Activated gamma-delta T cell treated with Interleukin-2 at 50 U/mL for 16 hours (primary cell): ENCODE measurements at places on chromosomes 2 and 18.

DNA sequence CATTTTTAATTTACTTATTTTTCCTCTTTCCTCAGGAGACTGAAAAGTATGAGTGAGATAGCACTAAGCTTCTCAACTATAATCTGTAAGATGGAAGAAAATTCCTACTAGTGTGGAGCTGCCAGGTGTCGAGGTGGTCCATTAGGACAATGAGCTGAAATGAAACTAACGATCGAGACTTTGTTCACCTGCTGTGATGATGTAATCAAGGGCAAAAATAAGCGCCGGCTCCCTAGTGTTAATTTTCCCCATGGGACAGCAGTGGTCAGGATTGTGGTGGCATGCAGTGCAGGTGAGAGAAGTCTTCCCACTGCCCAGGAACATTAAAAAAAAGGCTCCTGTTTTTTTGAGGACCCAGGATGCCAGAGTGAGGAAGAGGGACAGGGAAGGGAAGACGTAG lies 859.1 kb upstream of the GCFC2 start:
- DNase-seq: no peak

- DNase-seq: no peak
Observed at GRCh38 chr2:176385838-176386237, 116.6 kb downstream of the MTX2 start.

DNA sequence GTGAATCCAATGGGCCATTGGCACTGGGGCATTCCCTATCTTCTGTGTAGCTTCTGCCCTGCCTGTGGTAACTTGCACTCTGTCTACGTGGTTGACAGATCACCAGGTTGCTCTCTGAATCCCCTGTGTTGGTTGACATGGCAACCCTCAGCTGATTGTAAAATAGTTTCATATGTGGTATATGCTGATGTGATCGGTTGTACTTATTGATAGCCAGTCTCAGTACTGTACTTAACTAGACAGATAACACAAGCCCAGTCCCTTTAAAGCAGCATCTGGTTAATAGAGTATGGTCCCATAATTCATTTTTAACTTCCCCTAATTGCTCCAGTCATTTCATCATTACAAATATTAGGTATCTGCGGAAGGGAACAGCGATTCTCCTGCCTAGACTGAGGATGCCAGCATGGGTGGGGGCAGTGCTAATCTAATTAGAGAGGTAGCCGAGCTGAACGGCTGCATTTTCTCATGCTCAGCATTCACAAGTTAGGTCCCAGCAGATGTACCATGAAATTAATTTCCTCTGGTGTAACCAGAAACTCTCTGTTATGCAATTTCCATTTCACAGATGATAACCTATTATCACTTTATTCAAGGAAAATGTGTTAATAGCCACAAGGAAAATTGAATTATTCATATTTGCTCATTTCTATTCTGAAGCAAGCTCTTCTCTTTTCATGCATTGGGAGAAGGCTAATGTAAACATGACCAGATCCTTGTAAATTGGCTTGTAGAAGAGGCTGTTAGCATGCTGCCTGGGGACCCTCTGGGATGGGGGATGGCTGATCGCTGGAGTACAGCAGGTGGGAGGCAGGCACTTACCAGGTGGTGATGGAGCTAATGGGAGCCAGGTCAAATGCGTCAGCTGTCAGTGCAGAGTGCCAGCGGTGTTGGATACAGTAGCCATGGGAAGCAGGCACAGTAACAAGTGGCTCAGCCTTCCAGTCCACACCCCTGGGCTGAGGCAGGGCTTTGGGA lies 608.3 kb downstream of the GALR1 start:
- no peak for DNase-seq

DNA sequence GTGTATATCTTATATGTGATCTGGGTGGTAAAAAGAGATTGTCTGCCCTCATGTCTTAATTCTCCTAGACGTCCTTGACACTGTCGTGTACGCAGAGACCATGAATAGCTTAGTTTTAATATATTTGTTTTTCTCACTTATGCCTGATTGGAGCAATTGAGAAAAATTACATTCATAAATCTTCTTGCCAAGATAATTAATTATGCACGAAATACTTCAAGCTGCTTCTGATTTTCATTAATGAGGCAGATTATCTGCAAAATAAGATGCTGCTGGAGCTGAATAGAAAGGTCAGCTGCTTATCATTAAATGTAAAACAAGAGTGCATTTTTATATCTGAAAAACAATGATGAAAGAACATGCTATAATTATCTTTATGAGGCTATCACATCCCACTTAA lies 95.9 kb downstream of the CCDC141 start:
- no peak for DNase-seq

DNA sequence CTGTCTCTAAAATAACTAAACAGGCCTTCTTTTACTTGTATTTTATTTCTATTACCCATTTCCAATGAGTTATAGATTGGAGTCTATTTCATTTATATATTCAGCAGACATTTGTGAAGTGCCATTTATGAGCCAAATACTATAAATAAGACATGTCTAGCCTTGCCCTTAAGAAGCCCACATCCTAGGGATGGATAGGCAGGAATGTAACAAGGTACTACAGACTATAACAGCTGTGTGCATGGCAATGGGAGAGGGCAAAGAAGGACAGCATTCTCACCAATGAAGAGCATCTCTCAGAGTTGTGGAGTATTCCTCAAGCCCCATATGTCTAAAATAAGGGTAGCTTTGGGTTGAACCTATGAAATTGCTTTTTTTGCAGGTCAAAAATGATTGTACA lies 161.9 kb upstream of the RASGRP3 start:
- no peak for DNase-seq

- DNase-seq: no peak
Observed at GRCh38 chr2:162111958-162112850, 38.2 kb upstream of the DPP4 start.

DNA sequence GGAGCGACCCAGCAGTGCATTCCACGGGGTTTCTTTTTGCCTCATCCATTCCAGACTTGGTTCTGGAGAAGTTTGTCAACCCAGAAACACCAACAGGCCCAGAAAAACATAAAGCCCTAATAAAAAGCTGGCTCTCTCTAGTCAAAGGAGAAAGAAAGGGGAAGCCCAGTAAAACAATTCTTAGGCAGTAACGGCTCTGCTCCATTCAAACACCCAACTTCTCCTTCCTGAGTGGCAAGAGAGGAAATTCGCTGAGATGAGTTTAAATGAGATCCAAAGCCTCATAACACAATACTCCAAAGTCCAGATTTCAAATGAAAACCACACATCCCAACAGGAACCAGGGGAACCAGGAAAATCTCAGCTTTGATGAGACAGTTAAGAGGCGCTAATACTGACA lies 179.9 kb downstream of the RPIA start:
- no peak for DNase-seq

- no peak for DNase-seq
Observed at GRCh38 chr2:112019569-112019982, 35.5 kb upstream of the TMEM87B start.

GRCh38 chr2:60926741-60927552 lies 45.6 kb downstream of the REL start:
- no peak for DNase-seq

DNA sequence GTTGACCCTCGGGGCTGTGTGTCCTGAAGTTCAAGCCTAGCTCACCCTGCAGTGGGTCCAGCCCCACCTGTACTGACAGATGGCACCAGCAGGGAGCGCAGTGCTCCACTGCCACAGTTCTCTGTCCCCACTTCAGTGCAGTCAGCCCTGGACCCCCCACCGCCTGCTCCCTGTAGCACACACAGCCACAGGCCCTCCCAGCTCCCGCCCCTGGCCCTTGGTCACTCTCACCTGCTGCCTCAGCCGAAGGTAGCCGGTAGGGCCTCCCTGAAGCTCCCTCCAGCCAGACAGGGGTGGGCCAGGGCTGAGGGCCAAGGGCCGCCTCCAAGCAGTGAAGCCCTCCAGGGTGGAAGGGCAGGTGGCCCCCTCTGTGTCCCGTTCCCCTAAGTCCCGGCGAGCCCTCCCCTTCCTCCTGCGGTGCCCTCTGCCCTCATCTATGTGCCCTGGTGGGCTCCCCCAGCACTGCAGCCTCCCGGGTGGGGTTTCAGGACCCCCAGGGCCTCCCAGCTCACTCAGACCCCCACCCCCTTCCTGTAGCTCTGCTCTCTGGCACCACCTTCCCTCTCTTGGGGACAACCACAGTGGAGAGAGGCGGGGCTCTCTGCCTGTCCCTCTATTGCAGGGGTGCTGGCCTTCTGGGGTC lies 10.8 kb upstream of the ALPP start:
- DNase-seq: no peak

DNA sequence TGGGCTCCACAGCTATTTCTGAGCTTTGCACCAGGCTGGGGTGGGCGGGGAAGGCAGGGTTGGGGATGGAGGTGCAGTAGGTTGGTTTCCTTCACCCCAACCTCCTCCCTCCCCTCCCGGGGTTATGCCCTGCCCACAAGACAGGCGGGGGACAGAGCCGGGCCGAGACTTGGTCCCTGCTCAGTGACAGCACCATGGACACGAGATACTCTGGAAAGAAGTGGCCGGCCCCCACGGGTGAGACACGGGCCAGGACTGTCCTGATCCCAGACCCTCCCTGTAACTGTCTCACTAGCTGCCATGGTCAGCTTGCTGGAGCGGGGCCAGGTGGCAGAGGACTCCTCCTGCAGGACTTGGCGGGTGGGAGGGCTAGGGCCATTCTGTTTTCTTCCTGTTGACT lies 59.7 kb downstream of the DYSF start:
- DNase-seq: no peak

- no peak for DNase-seq
Observed at GRCh38 chr2:43340066-43340465, 113.7 kb upstream of the ZFP36L2 start.

GRCh38 chr18:48880931-48881330 lies 69.8 kb downstream of the SMAD7 start:
- no peak for DNase-seq

GRCh38 chr18:78136986-78137385 lies 842.6 kb upstream of the SALL3 start:
- DNase-seq: no peak

DNA sequence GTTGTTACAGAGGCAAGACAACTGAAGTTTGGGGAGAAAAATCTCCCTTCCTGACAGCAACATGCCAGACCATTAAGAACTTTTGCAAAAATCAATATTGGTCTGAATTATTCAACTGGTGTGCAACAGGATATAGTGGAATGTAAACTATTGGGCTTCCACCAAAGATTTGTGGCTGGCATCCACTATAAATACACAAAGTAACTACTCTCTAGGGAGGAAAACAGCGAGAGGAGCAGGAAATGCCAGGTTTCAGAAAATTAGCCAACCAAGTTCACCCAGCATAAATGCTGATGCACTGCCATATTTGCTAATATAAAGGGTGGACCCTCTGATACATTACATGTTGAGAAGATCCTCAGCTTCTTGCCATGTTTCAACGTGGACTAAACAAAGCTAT lies 267.6 kb upstream of the LYPD1 start:
- DNase-seq: no peak

GRCh38 chr2:88831071-88831791 lies 139.8 kb downstream of the RPIA start:
- no peak for DNase-seq

GRCh38 chr2:60045456-60045855 lies 508.0 kb downstream of the BCL11A start:
- no peak for DNase-seq

GRCh38 chr2:81550277-81550676 lies 1245.7 kb upstream of the LRRTM1 start:
- no peak for DNase-seq

DNA sequence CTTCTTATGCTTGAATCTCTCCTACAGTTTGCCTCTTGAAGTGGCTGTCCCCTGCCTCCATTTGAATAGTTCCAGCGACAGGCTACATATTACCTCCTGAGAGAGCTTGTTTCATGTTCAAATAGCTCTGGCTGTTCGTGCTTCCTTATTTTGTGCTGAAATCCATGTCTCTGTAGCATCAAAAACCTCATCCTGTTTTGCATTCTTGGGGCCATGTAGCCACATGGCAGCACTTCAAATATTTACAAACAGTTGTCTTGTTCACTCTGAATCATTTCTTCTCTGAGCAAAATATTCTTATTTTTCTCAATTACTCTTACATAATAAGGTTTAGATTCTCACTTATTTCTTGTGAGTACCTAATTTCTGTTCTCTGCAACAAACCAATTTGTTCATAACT lies 1243.1 kb upstream of the NXPH2 start:
- DNase-seq: no peak

- DNase-seq: no peak
Observed at GRCh38 chr2:53865264-53865663, 5.5 kb upstream of the GPR75 start.

DNA sequence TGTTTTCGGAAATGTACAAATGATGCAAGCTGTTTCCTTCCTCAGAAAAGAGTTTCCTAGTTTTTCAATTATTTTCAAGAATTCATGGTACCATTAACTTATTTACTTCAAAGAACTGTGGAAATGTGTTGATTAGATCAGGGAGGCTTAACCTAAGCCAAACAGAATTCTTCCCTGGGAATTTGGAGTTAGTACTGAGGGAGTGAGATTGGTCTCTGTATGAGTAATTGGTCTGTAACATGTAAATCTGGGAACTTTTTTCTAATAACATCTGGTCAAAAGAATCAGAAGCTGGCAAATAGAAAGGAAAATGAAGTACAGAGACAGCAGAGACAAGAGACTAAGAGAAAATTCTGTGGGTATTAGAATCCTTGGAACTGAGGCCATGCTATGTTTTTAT lies 145.8 kb downstream of the BABAM2 start:
- no peak for DNase-seq

- no peak for DNase-seq
Observed at GRCh38 chr2:217899231-217900009, 103.4 kb downstream of the TNS1 start.

GRCh38 chr2:181672255-181673008 lies 7.9 kb downstream of the NEUROD1 start:
- DNase-seq: no peak

DNA sequence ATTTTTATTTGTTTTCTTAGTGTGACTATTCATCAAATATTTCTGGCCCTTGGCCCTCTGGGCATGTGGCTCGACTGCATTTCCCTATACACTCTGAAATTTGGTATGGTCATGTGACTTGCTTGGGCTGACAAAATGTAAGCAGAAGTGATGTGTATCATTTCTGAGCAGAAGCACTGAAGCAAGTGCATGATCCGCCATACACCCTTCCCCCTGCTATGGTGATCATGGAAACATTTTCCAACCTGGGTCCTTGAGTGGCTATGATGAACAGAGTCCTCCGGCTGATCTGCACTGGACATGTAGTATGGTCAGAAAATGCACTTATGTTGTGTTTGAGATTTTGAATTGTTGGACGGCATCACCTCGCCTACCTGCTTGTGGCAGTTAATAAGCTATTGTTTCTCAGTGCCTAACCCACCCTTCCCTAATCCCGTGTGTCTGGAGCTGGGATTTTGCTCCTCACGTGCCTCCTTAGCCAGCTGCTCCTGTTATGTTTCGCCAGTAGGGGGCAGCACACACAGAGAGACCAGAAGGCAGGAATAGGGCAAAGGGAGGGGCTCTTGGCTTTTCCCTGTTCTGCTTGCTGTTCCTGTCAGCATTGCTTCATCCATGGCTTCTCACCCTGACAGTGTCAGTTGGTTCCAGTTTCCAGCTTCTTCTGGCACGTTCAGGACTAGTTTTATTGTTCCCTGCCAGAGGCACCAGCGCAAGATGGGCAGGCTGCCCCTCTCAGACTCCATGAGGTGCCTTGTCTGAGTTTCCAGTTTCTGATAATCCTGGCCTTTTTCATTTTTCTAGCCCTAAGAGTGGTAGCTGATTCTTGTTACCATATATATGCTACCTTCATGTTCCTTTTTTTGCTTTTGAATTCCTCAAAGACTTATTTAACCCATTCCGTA lies 207.4 kb downstream of the ARL6IP6 start:
- DNase-seq: no peak
